ENCODE measurements at places on chromosomes 3 and 15.
A peak's percentile ranks its signal among the peaks of the same experiment; 100 is the strongest.

- no peak for DNase-seq
Measured at GRCh38 chr3:162441716-162442115, 945.1 kb downstream of the OTOL1 start.

DNA sequence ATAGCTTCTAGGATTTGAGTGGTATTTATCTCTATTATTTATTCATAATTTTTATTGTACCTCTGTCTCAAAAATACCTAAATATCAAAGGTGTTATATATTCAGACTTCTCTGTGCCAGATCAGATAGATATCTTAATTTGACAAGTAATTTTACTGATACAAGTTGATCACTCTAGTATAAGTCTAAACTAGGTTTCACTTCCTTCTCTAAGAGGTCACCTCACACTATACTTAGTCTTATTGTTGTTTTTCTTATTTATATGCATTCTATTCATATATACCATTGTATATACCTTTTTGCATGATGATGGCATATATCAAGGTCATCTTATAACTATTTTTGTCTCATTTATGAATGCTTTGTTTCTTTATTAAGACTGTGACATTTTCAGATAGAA is 26.4 kb upstream of the HGD start:
- DNase-seq: no peak

DNA sequence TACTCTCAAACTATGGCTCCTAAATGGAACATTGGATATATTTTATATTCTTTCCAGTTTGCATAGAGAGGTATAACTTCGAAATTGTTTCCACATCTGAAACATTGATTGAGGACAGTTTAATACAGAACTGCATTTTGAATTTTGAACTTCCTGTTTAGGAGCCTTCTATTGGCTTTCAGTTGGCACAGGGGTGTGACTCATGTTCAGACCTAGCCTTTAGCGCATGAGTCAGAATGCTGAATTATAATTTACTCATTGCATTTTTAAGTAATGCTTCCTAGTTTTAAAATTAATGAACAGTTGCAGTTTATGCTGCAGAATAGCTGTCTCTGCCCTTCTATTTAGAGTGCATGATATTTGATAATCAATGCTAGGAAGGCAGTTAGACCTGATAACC is 751.7 kb downstream of the CADM2 start:
- no peak for DNase-seq

- no peak for DNase-seq
Measured at GRCh38 chr15:97501291-97501690, 459.2 kb upstream of the ARRDC4 start.

- DNase-seq: no peak
Measured at GRCh38 chr3:143849854-143850549, 1.7 kb upstream of the SLC9A9 start.

DNA sequence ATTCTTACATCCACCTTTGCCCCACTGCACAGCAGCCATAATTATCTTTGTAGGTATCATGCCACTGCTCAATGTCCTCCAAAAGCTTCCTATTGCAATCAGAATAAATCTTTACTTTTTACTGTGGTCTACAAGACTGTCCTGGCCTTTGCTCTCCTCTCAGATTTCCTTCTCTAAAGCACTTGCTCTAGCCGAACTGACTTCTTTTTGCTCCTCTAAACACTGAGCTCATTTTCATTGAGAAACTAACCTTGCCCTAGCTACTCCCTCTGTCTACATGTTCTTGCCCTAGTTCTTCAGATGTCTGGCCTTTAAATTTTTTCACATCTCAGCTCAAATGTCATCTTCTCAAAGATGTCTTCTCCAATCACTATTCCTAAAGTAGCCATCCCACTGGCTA is 342.8 kb downstream of the TBC1D5 start:
- no peak for DNase-seq

DNA sequence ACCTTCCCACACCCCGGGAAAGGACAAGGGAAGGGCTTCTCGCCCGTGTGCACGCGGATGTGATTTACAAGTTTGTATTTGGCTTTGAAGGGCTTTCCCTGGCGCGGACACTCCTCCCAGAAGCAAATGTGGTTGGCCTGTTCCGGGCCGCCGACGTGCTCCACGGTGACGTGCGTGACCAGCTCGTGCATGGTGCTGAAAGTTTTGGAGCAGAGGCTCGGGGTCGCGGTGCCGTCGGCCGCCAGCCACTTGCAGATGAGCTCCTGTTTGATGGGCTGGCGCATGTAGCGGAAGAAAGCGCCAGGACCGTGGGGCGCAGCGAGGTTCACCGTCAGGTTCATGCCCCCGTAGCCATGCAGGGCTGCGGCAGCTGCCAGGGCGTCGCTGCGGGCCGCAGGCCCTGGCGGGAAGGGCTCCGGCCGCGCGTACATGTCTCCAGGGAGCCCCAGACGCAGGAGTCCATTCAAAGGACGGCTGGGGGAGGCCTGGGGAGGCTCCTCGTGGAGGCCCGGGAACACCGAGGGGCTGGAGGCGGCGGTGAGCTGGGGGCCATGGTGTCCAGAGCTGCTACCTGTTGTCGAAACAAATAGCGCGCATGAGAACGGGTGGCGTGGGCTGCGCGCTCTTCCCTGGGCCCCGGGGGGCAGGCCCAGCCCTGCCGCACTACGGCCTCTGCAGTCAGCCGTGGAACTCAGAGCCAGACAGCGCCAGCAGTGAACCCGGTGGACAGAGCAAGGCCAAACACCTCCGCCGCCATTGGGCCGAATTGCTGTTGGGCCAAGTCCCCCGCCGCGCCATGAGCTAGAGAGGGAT is 10.2 kb downstream of the ZIC4 start:
- DNase-seq: no peak

DNA sequence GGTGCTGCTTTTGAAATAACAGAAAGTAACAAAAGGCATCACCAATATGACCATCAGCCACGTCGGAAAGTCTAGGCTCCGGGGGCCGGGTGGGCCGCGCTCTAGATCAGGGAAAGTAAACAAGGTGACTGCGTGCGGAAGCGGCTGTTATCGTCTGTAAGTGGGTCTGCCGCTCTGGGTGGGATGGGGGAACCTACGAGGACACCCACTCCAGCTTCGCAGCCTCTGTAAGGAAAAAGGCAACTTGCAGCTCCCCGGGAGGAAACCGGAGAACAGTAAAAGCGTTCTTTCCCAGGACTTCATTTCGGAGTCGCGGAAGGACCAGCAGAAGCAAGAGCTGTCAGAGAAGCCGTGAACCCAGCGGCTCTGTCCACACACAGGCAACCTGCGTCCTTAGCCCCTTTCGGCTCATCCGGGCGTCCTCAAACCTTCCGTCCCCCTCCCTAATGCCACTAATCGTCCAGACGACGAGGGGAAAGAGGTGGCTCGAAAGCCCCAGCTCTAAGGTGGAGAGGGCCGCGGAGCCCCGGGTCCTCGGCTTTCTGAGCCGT is 461 bp downstream of the XRN1 start:
- peak; percentile 15 for DNase-seq
